ENCODE measurements at places on chromosomes 13 and 19.

GRCh38 chr13:91292630-91293221, 54.8 kb upstream of the MIR17HG start:
- no peak for DNase-seq

DNA sequence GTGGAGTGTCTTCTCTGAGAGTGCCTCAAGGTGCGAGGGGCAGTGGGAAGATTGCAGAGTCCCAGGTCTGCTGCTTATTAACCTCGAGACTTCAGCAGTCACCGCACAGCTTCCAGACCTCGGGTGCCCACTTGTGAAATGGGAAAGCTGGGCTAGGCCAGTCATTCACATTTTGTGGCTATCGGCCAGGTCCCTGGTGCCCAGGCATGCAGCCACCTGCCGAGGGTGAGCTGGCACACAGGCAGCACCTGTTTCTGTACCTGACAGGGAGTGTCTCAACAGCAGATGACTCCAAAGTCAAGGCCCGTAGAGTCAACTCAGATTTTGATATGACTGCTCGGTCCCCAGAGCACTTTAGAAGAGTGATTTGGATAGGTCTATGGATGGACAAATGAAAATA, 21.9 kb downstream of the UQCRFS1 start:
- DNase-seq: no peak

DNA sequence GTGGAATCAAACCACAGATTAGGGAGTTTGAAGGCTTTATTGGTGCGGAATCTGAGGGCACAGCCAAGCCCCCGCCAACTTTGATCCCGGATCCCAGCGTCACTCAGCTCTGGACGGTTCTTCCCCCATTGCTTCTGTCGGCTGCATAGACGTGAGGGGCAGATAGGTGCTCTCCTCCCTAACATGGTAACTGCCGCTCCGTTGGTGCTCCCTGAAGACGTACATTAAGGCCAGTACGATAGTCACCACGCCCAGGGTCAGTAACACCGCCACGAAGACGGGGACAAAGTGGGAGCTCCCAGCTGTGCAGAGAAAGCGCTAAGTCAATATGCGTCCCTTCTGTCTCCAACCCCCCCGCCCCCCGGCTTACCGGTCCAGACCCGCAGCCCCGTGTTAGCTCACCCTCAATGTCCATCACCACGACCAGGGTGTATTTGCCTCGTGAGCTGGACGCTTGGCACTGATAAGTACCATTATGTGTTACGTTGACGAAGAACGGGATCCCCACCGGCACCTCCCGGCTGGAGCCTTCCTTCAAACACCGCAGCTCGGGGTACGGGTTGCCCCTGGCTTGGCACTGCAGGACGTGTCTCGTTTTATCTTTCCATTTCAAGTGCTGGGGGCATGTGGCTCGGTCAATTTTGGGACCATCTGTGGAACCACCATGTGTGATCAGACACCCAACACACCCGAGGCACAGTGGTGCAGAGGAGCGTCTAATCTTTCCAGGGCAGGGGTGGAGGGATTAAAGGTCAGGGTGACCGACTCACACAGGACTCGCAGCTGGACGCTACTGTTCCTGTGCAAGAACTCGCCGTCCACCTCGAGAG, 644 bp upstream of the RAVER1 start:
- DNase-seq: no peak

DNA sequence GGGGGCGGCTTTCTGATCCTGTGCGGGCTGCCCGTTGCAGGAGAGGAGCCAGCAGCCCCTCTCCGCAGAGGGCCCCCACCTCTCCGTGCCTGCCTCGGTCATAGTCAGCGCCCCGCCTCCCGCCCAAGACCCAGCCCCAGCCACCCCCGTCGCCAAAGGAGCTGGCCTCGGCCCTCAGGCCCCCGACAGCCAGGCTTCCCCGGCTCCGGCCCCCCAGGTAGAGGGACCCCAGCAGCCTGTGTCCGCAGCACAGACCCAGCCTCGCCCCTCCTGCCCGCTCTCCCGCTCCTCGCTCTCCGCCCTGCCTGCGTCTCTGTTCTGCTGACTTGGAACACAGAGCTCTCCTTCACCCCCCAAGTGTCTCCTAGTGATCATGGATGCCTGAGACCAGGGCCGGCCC, 31.3 kb upstream of the EHD2 start:
- no peak for DNase-seq

- no peak for DNase-seq
Observed at GRCh38 chr19:514166-514663, 6.9 kb downstream of the TPGS1 start.

GRCh38 chr13:37667702-37668101, 69.1 kb upstream of the POSTN start:
- no peak for DNase-seq

DNA sequence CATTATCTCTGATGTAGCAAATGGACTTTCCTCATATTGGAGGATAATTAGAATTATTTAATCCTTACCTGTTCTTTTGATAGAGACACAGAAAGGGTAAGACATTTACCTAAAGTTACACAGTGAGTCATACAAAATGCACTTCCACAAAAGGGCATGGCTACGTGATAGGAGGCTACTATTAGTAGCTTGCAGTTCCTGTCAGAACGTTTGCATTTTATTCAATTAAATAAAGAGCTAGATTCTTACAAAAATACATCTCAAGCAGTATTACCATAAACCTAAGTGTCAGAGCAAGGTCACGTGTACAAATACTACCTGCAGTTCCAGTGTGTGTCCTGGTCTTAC, 120.6 kb downstream of the ESD start:
- no peak for DNase-seq

DNA sequence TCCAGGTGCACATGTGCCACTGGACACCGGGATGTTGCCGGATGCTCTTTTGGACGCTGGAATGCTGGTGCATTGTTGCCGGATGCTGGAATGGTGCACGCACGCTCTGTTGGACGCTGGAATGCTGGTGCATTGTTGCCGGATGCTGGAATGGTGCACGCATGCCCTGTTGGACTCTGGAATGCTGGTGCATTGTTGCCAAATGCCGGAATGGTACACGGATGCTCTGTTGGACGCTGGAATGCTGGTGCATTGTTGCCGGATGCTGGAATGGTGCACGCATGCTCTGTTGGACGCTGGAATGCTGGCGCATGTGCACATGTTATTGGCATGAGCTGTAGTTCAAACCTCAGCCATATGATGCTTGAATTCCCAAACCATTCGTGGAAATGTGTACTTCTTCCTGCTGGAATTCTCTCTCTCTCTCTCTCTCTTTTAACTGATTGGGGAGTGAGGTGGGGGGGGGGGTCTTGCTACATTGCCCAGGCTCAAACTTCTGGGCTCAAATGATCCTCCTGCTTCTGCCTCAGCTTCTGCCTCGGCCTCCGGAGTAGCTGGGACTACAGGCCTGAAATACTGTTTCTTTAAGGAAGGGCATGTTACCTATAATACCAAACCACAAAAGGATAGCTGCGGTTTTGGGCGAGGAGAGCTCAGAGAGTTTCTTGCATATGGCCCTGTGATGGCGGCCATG, 1.2 kb upstream of the MCF2L start:
- DNase-seq: no peak

- DNase-seq: no peak
Observed at GRCh38 chr13:65497265-65497664, 1732.9 kb downstream of the PCDH9 start.

DNA sequence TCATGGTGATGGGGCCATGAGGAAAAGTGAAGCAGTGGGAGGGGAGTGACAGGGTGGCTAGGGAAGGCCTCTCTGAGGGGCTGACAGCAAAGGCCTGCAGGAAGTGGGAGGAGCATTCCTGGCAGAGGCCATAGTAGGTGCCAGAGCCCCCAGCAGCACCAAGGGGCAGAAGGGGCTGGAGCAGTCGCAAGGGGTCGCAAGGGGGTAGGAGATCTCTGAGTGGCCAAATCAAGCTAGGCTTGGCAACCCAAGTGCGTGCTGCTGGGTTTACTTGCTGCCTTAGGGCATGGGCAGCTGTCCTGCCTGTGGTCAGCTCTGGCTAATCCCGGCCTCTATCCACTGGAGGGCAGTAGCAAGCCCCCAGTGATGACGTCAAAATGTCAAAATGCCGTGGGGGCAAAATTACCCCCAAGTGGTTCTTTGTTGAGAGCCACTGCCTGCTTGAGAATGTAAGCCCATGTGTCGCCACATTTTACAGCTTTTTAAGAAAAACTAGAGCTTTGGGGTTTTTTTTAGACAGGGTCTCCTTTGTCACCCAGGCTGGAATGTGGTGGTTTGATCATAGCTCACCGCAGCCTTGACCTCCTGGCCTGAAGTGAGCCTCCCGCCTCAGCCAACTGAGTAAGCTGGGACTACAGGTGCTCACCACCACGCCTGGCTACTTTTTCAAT, 11.8 kb downstream of the CCDC97 start:
- DNase-seq: peak; percentile 27

GRCh38 chr13:33862016-33862415, 44.1 kb downstream of the RFC3 start:
- no peak for DNase-seq

GRCh38 chr13:42211704-42212464, 60.1 kb upstream of the AKAP11 start:
- DNase-seq: no peak

DNA sequence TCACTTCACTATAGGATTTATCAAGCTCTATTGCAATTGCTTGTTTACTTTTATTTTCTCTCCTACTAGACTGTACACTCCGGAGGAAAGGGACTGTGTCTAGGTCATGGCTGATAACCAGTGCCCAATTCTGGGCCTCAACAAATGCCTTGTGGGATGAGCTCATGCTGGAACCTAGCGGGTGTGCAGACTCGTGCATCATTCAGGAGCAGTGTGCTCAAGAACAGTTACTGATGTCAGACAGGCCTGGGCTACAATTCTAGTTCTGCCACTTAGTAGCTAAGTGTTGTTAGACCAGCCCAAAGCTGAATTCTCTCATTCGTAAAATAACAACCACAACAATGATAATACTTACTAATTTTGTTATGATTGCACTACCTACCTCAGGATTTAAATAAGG, 95.4 kb downstream of the CYSLTR2 start:
- no peak for DNase-seq

DNA sequence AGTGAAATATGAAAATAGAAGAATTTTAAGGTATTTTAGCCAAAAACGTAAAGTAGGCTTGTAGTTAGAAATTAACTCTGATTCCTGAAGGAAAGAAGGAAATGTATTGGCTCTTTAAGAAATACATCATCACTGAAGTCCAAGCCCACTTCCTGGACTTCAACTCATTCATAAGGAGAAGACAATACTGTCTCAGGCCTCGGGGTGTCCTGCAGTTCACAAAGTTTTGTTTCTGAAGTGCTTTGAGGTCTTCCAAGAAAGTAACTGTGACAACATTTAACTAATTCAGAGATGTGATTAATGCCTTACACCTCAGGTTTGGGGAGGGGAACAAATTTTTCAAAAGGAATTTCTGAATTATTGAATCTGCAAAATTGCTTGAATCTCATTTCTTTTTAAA, 65.8 kb upstream of the STARD13 start:
- no peak for DNase-seq

DNA sequence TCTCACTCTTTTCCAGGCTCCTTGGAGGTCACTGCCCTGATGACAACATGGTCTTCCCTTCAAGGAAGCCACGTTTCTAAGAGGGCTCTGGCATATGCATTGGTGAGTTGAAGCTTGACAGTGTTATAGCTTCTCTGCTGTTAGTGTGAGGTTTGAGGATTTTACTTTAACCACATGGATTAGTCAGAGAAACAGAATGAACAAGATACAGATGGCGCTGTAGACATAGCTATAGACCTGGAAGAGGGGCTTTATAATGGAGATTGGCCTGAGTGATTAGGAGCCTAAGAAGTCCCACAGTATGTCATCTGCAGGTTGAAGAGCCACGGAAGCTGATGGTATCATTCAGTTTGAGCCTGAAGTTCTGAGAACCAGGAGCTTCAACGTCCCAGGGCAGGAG, 18.4 kb upstream of the URI1 start:
- no peak for DNase-seq

GRCh38 chr13:59318320-59318930, 845.3 kb downstream of the DIAPH3 start:
- DNase-seq: peak; percentile 22

- no peak for DNase-seq
Observed at GRCh38 chr13:109012115-109012514, 382.7 kb downstream of the MYO16 start.

- DNase-seq: no peak
Observed at GRCh38 chr13:25920931-25921330, 130.9 kb downstream of the SHISA2 start.

- no peak for DNase-seq
Observed at GRCh38 chr19:58573658-58574164, 576 bp upstream of the MZF1 start.

DNA sequence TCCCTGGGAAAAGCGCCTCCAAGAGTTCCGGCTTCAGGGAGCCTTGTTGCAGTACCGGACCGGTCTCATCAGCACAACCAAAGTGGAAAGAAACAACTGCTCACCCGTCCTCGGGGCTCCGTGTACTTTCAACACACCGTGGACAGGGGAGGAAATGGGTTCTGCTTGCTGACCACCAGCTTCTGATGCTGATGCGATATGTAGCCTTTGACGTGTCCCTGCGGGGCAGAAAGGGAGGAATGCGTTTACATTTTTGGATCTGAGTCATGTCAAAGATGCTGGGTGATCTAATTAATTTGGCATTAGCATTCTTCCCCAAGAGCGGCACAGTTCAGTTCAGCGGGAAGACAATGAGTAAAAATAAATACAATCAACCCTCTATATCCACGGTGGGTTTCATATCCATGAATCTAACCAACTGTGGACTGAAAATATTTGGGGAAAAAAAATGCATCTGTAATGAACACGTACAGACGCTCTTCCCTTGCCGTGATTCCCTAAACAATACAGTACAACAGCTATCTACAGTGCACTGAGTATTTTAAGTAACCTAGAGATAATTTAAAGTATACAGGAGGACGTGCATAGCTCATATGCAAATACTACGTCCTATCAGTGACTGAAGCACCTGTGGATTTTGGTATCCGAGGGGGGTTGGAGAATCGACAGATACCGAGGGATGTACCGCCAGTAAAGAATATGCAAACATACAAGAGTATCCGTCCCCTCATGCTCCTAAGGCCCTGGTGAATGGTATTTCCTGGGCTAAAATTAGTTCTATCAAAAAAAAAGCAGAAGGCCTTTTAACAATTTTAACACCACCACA, 19.8 kb downstream of the PROZ start:
- no peak for DNase-seq

DNA sequence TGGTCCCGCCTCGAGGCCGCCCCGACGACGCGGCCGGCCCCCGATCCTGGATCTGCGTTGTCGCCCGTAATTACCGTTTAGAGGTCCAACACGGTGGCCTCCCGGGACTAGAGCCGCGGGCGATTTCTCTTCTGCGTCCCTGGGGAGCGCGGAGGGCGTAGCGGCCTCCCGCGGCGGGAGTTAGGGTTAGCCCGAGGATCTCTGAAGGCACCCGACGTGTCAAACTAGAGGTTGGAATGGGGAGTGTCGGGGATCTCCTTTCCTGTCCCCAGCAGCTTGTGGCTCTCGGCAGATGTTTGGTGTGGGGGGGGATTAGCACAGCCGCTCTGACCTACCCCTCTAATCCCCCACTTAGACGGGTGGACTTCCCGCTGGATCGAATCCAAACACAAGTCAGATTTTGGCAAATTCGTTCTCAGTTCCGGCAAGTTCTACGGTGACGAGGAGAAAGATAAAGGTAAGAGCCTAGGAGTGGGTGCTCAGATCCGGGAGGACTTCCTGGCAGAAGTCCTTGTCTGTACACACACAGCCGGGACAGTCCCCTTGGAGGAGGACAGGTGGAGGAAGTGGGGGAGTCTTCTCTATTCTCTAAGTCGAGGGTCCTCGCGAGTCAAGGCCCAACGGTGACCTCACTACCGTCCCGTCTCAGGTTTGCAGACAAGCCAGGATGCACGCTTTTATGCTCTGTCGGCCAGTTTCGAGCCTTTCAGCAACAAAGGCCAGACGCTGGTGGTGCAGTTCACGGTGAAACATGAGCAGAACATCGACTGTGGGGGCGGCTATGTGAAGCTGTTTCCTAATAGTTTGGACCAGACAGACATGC, 581 bp downstream of the CALR start:
- peak; percentile 71 for DNase-seq

GRCh38 chr19:45817725-45818301, 2.7 kb upstream of the RSPH6A start:
- no peak for DNase-seq
